T-cell (primary cell): ENCODE measurements at places on chromosomes 6 and 20. TPM values are rescaled to one million over a fixed set of nuclear protein-coding genes. Genes with fewer than 3 reads are reported as not detected.

The CGA gene
- total RNA-seq, result not detected

GRCh38 chr6:100850174-100850573, 31.0 kb downstream of the ASCC3 start:
- H3K4me3 ChIP-seq, result no peak overlapping the region
- peaks cover 3% of the 10 kb centered on the region for H3K36me3 ChIP-seq
- DNase-seq, result no peak
- H3K4me1 ChIP-seq, result no peaks in the 10 kb centered on the region
- no peak overlapping the region for H3K27ac ChIP-seq
- no peaks in the 10 kb centered on the region for H3K27me3 ChIP-seq

GRCh38 chr6:54267798-54268197, 40.4 kb upstream of the TINAG start:
- no peak overlapping the region for H3K27ac ChIP-seq
- no peak for DNase-seq
- H3K27me3 ChIP-seq, result no peaks in the 10 kb centered on the region
- H3K4me1 ChIP-seq, result no peaks in the 10 kb centered on the region
- H3K36me3 ChIP-seq, result no peaks in the 10 kb centered on the region

DNA sequence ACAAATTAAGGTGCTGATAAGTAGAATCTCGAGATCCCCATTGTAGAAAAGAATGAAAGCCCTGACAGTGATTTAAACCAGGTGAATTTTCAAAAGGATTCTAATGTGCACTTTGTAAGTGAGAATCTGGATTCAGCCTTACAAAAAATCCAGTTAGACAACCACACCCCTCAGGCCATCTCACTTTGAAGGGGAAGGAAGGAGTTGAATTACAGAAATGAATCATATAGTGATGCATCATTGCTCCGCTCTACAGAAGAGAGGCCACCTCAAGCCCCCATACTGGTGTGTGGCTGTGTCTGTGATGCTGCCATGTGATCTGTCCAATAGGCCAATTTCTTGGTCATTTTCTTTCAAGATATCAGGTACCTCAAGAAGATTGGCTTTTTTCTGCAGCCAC, 85.5 kb upstream of the NT5E start:
- no peak overlapping the region for H3K27ac ChIP-seq
- no peaks in the 10 kb centered on the region for H3K36me3 ChIP-seq
- H3K4me1 ChIP-seq, result no peaks in the 10 kb centered on the region
- no peak overlapping the region for H3K4me3 ChIP-seq
- no peaks in the 10 kb centered on the region for H3K27me3 ChIP-seq

- H3K4me3 ChIP-seq, result no peak overlapping the region
- no peaks in the 10 kb centered on the region for H3K4me1 ChIP-seq
- no peak for DNase-seq
- H3K27me3 ChIP-seq, result no peaks in the 10 kb centered on the region
- no peak overlapping the region for H3K27ac ChIP-seq
Measured at GRCh38 chr6:156946370-156946936, 169.3 kb downstream of the ARID1B start.

- DNase-seq, result no peak
- no peaks in the 10 kb centered on the region for H3K4me1 ChIP-seq
- H3K36me3 ChIP-seq, result peaks cover 6% of the 10 kb centered on the region
- no peak overlapping the region for H3K27ac ChIP-seq
Measured at GRCh38 chr20:23071996-23072395, 14.1 kb downstream of the CD93 start.

GRCh38 chr20:3612795-3613572, 50.2 kb downstream of the GFRA4 start:
- no peak overlapping the region for H3K27ac ChIP-seq
- H3K4me3 ChIP-seq, result no peak overlapping the region
- H3K4me1 ChIP-seq, result no peaks in the 10 kb centered on the region
- H3K27me3 ChIP-seq, result no peaks in the 10 kb centered on the region

- no peaks in the 10 kb centered on the region for H3K4me1 ChIP-seq
- H3K27ac ChIP-seq, result no peak overlapping the region
- DNase-seq, result no peak
- H3K4me3 ChIP-seq, result no peak overlapping the region
Measured at GRCh38 chr6:82143041-82143481, 104.5 kb downstream of the IBTK start.

- no peaks in the 10 kb centered on the region for H3K36me3 ChIP-seq
- no peak for DNase-seq
- no peak overlapping the region for H3K4me3 ChIP-seq
Measured at GRCh38 chr6:9409126-9409525, 973.8 kb upstream of the SLC35B3 start.

DNA sequence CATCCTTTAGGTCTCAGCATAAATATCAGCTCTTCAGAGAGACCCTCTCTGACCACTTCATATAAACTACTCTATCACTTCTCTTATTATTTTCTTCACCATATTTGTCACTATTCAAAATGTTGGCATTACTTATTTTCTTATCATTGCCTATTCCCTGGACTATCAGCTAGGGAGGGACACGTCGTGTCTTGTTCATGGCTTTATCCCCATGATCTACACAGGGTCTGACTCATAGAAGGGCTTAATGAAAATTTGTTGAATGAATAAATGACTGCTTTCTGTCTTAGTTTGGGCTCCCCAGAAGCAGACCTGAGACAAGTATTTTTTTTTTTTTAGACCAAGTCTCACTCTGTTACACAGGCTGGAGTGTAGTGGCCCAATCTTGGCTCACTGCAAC, 3.0 kb upstream of the CDK5RAP1 start:
- no peak overlapping the region for H3K4me3 ChIP-seq
- no peak for DNase-seq
- peaks cover 8% of the 10 kb centered on the region for H3K4me1 ChIP-seq
- no peak overlapping the region for H3K27ac ChIP-seq
- peaks cover 8% of the 10 kb centered on the region for H3K36me3 ChIP-seq

DNA sequence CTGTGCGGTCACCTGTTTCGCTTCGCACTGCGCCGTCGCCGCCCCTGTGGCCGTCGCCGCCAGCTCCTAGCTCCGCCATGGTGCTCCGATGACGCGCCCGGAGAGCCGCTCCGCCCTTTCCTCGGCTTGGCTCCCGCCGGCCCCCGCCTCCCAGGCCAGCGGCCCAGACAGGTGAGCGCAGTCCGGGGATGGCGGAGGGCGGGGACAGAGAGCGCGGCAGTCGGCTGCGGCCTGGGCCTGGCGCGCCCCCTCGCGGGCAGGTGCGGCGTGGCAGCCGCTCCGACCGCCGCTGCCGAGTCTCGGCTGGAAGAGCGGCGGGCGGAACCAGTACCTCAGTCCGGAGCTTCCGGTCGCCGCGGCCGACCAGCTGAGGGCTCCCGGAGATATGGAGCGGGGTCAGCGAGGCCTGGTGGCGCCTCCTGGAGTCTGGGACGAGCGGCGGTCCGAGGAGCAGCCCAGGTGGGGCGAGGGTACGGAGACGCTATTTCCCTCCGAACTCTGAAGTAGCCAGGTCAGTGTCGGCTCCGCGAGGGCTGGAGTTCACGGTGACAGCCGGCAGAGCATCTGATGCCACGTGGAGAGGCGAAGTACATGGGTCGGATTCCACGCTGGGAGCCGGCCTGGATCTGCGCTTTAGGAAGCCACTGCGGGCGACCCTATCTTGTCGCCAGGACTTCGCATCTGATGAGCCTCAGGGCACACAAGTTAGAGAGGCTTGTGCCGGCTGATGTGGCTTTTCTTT, at the start of gene MAP7:
Gene MAP7 (minus strand): TSS at position 93 of the 742 bp plus-strand sequence. CDS start 14 bp downstream, at position 79.
- no peaks in the 10 kb centered on the region for H3K27me3 ChIP-seq
- DNase-seq, result peak; percentile 42
- peaks cover 4% of the 10 kb centered on the region for H3K36me3 ChIP-seq

DNA sequence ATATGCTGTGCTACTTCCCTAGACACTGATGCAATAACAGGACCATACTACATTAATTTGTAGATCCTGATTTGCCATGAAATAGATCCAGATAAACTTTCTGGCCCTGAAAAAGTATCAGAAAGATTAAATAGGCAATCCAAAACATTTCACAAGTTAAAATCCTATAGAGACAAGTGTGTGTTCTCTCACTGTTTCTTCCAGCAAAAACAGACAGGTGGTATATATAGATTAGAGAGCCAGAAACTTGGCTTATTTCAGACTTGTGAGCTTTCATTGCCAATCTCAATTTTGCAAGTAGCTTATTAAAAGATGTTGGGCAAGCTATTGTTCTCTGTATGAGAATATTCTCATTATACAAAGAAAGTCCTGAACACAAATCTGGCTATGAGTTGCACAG, 289.1 kb upstream of the MANEA start:
- H3K4me3 ChIP-seq, result no peak overlapping the region
- H3K36me3 ChIP-seq, result no peaks in the 10 kb centered on the region
- no peak for DNase-seq
- no peaks in the 10 kb centered on the region for H3K4me1 ChIP-seq

DNA sequence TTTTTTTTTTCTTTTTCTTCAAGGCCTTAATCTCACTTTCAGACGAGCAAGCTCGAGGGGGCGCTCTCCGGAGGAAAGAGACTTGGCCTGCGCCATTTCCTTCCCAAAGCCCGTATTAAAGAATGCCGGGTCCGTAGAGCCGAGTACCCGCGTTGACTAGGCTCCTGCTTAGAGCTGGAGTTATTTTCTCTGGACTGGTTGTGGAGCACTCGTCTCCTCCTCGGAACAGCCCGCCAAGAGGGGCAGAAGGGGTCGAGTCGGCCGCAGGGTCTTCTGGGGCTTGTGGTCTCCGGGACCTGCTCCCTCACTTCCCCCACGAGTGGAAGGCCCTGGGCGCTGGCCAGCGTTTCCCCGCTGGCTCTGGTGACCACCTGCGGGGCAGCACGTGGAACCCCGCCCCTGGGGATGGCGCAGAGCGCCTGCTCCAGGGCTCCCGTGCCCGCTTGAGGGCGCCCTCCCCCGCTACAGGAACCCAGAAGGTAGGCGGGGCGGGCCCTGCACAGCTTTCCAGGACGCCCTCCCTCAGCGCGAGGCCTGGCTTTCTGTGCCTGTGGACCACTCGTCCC, 2.7 kb upstream of the MEI4 start:
- H3K27ac ChIP-seq, result no peak overlapping the region
- H3K27me3 ChIP-seq, result peaks cover 8% of the 10 kb centered on the region
- no peak for DNase-seq
- H3K36me3 ChIP-seq, result no peaks in the 10 kb centered on the region
- H3K4me3 ChIP-seq, result no peak overlapping the region
- H3K4me1 ChIP-seq, result no peaks in the 10 kb centered on the region

The RIPPLY2 gene
- not detected for total RNA-seq
